ENCODE measurements at places on chromosomes 2 and 18. TPM values are rescaled to one million over a fixed set of nuclear protein-coding genes. Genes with fewer than 3 reads are reported as not detected.

Gene ALKAL2
- not detected for total RNA-seq

Gene IL36G
- not detected for total RNA-seq

Gene FOXI3
- total RNA-seq, result not detected

Gene TRAPPC8
- total RNA-seq, result 57.2 TPM

Gene CYP27C1
- total RNA-seq, result not detected

Gene CYS1
- total RNA-seq, result 0.37 TPM

Gene C2orf66
- total RNA-seq, result 0.28 TPM

Gene PMAIP1
- total RNA-seq, result 7.1 TPM

Gene RAD51AP2
- not detected for total RNA-seq

Gene C2orf78
- not detected for total RNA-seq

Gene PLCL1
- total RNA-seq, result 1.5 TPM

Gene TP53I3
- 28.5 TPM for total RNA-seq

Gene FAM228A
- under 0.01 TPM for total RNA-seq

Gene UGT1A8
- not detected for total RNA-seq

Gene SERPINB3
- total RNA-seq, result not detected

Gene HAAO
- not detected for total RNA-seq

Gene DCDC2C
- not detected for total RNA-seq

Gene MAP2
- 0.59 TPM for total RNA-seq

Gene CCDC148
- total RNA-seq, result 1.2 TPM

Gene MOGAT1
- total RNA-seq, result not detected

Gene HOXD10
- total RNA-seq, result 19.4 TPM

Gene NFATC1
- total RNA-seq, result 4.2 TPM

Gene RPE
- total RNA-seq, result 128 TPM

Gene FRZB
- 0.23 TPM for total RNA-seq

Gene MYO7B
- 0.59 TPM for total RNA-seq

Gene GKN2
- not detected for total RNA-seq

Gene MLPH
- 50.9 TPM for total RNA-seq

Gene GALNT14
- total RNA-seq, result 2.3 TPM

Gene CERKL
- not detected for total RNA-seq

Gene AP1S3
- 12.6 TPM for total RNA-seq

Gene STK17B
- 46.9 TPM for total RNA-seq

Gene REEP1
- 0.18 TPM for total RNA-seq

Gene KYNU
- 1.8 TPM for total RNA-seq

Gene RESP18
- not detected for total RNA-seq

Gene ANKRD44
- 10.4 TPM for total RNA-seq

Gene RFX8
- 3.3 TPM for total RNA-seq

Gene DCC
- not detected for total RNA-seq

Gene ICOS
- not detected for total RNA-seq

Gene CCNYL1
- total RNA-seq, result 8.0 TPM

Data from smooth muscle cell of the umbilical artery (primary cell).